Hypothalamus (tissue), 51 donors: ENCODE measurements at places on chromosomes 5 and 9.

DNA sequence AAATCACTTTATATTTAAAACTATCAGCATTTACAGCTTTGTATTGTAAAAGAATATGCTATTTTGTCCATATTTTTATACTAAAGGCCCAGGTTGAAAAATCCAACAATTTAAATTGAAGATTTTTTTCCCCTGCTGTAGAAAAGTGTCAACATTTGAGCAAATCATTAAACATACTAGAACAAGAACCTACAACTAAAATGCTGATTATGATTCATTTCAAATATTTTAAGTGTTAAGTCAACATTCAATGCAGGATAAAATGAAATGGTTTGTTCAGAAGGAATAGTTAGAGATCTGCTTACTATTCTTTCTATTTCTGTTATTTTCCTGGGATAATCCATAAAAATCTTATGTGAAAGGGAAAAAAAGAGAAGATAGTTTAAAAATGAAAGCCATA is 866.5 kb upstream of the DMAC1 start:
- no peak for DNase-seq

DNA sequence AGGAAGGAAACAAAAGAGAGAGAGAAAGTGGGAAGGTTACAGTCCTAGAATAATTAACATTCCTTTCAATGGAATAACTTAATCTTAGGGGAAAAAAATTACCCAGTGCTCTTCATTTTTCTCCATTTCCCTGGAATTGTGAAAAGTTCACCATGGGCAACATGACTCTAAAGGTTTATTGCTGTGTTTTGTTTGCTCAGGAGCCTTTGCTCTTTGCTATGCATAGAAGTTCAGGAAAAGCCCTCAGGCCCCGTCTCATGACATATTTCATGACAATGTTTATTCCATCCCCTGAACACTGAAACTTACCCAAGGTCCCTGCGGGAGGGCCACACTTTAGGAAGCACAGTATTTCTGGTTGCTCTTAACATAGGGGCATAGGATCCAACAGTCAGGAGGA is 9.8 kb upstream of the CTSL start:
- DNase-seq = no peak

- no peak for DNase-seq
These were observed 616.4 kb upstream of the NUDT12 start for GRCh38 chr5:104178829-104179456.

DNA sequence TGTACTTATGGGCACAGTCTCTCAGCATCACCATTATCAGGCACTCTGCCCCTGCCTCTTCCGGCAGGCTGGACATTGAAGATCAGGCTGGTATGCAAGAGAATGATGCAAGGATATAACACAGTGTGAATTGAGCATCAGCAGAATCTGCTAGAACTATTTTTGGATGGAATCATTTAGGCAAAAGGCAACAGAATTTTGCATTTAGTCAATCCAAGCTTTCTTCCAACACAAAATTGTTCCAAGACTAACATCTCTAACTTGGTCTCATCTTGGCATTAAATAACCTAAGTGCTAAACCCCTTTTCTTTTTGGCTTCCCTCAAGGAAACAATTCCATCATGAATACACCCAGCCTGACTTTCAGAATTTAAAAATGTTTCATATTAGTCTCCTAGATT is 339.9 kb downstream of the PRELID2 start:
- DNase-seq = no peak

DNA sequence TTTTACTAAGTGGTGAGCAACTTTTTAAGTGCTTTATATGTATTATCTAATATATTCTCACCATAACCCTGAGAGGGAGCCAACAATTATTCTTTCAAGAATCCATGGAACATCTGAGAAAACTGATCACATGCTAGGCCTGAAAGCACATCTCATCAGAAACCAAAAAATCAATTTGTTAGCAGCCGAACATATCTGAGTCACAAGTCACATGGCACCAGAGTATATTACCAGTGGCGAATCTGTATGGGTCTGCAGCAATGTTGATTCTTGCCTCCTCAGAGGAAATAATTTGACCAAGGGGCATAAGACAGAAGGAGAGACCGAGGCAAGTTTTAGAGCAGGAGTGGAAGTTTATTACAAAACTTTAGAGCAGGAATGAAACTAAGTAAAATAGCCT is 25.3 kb upstream of the SIL1 start:
- no peak for DNase-seq

DNA sequence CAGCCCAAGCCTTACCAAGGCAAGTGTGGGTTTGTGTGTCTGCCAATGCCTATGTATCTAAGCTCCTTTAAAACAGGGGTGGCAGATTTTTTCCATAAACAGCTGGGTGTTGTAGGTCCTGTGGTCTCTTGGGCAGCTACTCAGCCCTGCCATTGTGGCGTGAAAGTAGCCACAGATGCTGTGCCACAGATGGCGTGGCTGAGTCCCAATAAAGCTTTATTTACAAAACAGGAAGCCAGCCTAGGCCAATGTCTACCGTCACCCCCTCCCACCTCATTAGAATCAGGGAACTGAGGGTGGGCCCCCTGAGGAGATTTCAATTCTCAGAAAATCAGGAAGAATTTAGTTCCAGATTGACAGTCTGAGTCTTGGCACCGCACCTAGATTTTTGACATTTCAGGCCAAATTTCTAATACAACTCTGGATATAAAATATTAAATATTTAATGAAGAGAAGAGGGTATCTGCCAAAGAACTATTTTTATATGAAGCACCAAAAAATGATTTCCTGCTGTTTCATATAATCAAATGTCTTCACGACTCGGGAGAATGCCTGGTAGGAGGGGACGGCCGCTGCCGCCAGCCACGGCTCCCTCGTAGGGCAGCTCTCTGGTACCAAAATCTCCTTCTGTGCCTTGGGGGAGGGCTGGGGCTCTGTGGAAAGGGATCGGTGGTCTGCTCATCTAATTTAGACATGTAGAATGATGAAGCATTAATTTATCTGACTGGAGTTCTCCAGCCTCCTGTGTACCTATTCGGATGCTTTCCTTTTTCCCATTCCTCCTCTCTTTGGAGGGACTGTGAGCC is 420.9 kb downstream of the IRX2 start:
- DNase-seq = no peak

GRCh38 chr5:10635867-10636350 is 72.0 kb downstream of the ANKRD33B start:
- no peak for DNase-seq

DNA sequence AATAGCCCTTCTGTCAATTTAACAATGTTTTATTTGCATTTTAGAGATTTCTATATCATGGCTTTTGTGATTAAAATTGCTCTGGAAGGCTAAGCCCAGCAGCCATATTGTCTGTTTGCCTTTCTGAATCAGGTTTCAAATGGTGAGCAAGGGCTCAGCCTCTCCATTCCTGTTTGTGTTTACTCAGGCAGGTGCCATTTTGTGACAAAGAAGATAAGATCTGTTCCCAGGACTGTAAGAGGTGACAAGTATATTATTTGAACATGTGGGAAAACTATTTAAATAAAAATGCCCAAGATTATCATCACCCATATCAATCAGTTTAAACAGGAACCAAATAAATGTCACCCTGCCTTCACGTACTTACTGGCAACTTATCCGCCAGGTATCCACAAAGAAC is 641.3 kb upstream of the KLF4 start:
- no peak for DNase-seq

- no peak for DNase-seq
These were observed 149.7 kb downstream of the ESM1 start for GRCh38 chr5:54835647-54836046.

DNA sequence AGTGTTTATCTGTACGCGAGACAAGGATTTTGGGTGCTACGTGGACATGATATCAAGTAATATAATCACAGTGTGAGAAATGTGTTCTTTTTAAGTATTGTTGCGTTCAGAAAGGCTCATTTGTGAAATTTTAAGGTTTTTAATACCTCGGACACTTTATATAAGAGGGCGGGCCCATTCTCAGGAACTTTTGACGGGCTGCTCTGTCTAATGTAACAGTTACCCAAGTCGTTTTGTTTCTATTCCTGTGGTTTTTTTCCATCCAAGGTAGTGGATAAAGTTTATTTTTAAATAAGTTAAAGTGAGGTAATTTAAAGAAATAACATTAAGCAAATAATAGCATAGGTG is 525 bp downstream of the SRP19 start:
- DNase-seq = no peak

- DNase-seq = no peak
These were observed 44.8 kb downstream of the PARP8 start for GRCh38 chr5:50711280-50711679.

DNA sequence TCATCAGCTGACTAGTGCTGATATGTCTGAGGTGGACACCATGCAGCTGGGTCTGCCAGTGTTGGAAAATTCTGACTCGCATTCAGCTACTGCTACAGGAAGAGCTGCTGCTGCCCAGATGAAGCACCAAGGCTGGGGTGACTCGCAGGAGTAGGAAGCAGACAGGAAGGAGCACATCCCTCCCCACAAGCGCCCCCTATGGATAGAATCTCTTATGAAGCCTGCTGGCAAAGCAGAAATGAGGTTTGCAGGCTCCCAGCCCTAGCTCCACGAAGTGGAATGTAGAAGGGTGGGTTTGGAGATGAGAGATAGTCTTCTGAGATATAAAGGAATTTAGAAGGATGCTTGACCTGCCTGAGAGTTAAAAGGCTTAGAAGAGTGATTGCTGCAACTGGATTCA is 443.0 kb downstream of the ACTL7B start:
- DNase-seq = no peak

- DNase-seq = no peak
These were observed 170.1 kb downstream of the ADAMTS12 start for GRCh38 chr5:33721491-33722200.

DNA sequence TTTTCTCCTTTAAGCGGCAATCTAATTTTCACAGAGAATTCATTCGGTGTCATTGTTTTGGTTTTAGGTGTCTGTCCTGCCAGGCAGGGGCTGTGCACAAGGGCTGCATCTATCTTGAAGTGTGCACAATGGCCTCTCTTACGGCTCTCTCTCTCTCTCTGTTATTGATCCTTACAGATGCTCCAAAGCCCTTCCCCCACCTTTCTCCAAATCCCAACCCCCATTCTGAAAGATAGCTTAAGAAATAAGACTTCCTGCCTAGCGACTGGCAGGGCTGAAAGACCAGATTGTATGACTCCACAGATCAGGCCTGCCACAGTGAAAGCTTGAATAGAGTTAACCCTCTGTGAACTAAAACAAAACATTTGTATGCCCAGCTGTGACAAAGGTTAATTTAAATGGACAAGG is 86.5 kb upstream of the NR5A1 start:
- no peak for DNase-seq

GRCh38 chr5:88602584-88602983 is 280.4 kb downstream of the MEF2C start:
- DNase-seq = no peak

DNA sequence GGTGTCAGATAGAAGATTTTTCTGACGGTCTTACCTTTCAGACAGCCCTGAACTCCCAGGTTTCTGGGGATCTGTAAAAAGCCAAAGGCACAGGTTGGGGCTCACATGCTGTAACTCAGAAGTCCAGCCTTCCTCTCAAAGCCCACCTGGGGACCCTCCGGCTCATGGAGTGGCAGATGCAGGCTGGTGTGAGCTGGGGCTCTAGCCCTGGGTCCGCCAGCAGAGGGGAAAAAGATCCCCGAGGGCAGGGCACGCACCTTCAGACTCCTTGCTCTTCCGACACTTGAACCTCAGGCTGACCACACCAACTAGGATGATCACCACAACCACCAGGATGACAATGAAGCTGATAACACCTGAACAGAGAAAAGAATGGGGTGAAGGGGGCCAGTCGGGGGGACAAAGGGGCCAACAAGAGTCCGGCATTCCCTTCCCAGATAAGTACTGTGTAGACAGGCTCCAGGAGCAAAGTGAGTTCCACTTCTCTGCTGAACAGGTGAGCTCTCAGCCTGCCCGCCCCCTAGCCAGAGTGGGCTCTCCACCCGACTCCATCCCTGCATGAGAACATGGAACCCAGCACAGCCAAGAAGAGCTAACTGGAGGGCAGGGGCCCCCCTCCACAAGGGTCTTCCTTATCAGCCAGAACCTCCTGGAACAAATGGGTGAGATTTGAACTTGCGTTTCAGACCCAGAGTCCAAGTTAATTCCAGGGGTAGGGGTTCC is 7.8 kb downstream of the ECSCR start:
- no peak for DNase-seq

GRCh38 chr5:66198837-66199236 is 54.7 kb downstream of the SREK1 start:
- no peak for DNase-seq

DNA sequence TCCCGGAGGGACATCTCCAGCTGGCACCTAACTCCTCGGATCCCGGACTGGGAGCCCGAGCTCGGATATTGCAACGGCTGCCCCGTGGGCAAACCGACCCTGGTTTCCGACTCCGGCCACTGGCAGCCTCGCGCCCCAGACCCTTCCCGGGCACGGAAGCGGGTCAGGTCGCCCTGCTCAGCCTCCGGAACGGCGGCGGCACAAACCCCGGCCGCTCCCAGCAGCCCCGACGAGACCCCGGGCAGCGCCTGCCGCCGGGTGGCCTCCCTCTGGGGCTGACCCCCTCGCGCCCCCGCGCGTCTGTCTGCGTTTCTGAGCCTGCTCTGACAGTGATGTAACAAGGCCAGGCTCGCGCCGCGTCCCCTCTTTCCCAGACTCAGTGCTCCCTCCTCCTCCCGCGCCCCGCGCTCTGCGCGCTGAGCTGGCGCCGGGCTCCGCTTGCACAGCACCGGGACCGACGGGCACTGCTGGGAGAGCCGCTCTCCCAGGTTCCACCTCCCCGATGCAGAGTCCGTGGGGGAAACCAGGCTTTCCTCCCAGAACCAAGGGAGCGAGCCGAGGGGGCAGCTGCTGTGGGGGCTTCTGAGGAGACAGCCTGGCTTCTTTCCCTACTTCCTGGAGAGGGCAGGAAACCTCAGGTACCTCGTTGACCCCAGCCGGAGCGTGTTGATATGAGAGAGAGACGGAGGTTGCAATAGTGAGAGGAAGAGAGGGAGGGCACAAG is at the start of gene TMEM215:
Gene TMEM215, plus strand, starts transcription at position 373 of the 724 bp plus-strand sequence. CDS start 644 bp downstream, outside the sequence.
- no peak for DNase-seq

DNA sequence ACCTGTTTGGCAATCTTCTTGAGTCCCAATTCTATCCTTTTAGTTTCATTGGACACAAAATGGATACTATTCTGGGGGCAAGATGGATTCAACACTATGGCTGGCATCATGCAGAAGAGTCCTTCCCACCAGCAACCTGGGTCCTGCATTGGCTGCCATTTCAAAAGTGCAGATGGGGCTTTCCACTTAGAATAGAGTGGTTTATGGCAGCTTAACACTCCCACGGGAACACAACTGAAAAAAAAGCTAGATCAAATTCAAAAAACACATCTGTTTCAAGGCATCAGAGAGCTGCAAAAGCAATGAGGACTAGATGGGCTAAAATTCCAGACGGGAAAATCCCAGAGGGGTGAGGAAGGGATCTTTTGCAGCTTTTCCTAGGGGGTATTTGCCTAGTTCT is 11.2 kb upstream of the HMHB1 start:
- DNase-seq = no peak

- DNase-seq = no peak
These were observed 68.7 kb downstream of the RETREG1 start for GRCh38 chr5:16548115-16548514.

DNA sequence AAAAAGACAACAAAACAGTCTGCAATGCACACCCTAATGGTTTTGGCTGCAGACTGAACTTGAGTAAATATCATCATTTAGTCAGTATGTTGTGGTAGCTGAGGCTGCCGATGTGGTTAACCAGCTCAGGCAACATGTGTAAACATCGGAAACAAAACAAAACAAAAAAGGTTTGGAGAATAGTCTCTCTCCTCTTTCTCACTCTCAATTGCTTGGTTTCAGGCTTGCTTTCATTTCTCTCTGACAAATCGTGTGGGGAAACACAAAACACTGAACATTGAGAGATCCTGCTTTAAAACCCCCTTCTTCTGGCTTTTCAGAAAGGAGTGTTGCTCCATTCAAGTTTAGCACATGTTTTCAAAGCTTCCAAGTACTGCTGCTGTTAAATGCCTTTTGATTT is 453.3 kb downstream of the BNC2 start:
- DNase-seq = no peak
